ENCODE measurements at places on chromosomes 2 and 18. TPM values are rescaled to one million over a fixed set of nuclear protein-coding genes. Genes with fewer than 3 reads are reported as not detected.

The TGFA gene
- total RNA-seq = 0.11 TPM

The SNED1 gene
- total RNA-seq = 0.63 TPM

The HK2 gene
- 107 TPM for total RNA-seq

The RPE gene
- 59.3 TPM for total RNA-seq

The SMAD4 gene
- total RNA-seq = 75.3 TPM

The ANKRD30B gene
- not detected for total RNA-seq

The TRPM8 gene
- total RNA-seq = not detected

The RAB6C gene
- 0.06 TPM for total RNA-seq

The ATP5F1A gene
- 485 TPM for total RNA-seq

The PSMD1 gene
- total RNA-seq = 159 TPM

The TSPYL6 gene
- total RNA-seq = not detected

The TUBB8B gene
- not detected for total RNA-seq

The CAVIN2 gene
- not detected for total RNA-seq

The UPP2 gene
- not detected for total RNA-seq

The TMEM178A gene
- total RNA-seq = not detected

The NOSTRIN gene
- not detected for total RNA-seq

The IL1R2 gene
- total RNA-seq = 1.5 TPM

The CREG2 gene
- total RNA-seq = not detected

The HOXD1 gene
- not detected for total RNA-seq

The C2orf66 gene
- total RNA-seq = not detected

The TNFRSF11A gene
- total RNA-seq = 1.6 TPM

The CD8B2 gene
- total RNA-seq = 4.2 TPM

The SH3RF3 gene
- total RNA-seq = 0.25 TPM

The ST3GAL5 gene
- 11.5 TPM for total RNA-seq

The MAP4K4 gene
- total RNA-seq = 25.8 TPM

The EN1 gene
- total RNA-seq = not detected

The NEURL3 gene
- total RNA-seq = 0.13 TPM

The C1QL2 gene
- total RNA-seq = not detected

The PLB1 gene
- 0.51 TPM for total RNA-seq

The ARHGAP25 gene
- 64.0 TPM for total RNA-seq

The GKN2 gene
- total RNA-seq = not detected

The DPP4 gene
- 25.2 TPM for total RNA-seq

The PLA2R1 gene
- not detected for total RNA-seq

The RGPD3 gene
- total RNA-seq = not detected

The CCDC74B gene
- 1.1 TPM for total RNA-seq

The ALPI gene
- not detected for total RNA-seq

The GPR35 gene
- total RNA-seq = 12.6 TPM

The XDH gene
- not detected for total RNA-seq

The TRAPPC12 gene
- total RNA-seq = 66.4 TPM

The ABCG8 gene
- not detected for total RNA-seq

All from activated CD8-positive, alpha-beta memory T cell treated with anti-CD3 and anti-CD28 coated beads for 36 hours (primary cell).